AG08396 (cell line): ENCODE measurements at places on chromosomes 1 and 21.
A peak's percentile ranks its signal among the peaks of the same experiment; 100 is the strongest.

DNA sequence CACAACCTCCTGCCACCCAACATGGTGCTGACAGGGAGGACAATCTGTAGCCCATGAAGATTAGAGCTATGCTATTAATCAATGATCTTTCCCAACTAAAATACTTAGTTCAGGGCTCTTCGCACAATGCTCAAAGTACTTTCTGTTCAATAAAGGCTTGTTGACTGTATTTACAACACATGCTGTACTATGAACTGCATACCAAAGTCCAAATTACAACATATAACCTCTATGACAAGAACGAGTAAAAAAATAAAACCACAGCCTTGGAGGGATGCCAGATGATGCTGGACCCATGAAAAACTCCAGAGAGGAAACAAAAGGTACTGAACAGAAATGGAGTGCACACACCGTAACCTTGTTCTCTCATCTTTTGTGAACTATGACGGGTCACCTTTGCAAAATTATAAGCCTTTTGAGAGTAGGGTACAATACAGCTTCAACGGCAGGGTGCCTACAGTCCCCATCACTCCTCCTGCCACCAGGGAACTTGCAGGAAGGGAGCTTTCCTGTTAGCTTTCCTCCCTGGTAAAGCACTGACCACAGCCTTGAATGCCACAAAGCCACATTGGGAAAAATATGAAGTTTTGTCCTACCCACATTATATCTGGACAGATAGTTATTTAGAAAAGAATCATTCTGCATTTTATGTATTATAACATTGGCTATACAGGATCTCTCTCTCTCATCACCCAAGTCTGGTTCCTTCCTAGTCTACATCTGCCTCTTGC lies 175.6 kb downstream of the NRIP1 start:
- no peak for DNase-seq

DNA sequence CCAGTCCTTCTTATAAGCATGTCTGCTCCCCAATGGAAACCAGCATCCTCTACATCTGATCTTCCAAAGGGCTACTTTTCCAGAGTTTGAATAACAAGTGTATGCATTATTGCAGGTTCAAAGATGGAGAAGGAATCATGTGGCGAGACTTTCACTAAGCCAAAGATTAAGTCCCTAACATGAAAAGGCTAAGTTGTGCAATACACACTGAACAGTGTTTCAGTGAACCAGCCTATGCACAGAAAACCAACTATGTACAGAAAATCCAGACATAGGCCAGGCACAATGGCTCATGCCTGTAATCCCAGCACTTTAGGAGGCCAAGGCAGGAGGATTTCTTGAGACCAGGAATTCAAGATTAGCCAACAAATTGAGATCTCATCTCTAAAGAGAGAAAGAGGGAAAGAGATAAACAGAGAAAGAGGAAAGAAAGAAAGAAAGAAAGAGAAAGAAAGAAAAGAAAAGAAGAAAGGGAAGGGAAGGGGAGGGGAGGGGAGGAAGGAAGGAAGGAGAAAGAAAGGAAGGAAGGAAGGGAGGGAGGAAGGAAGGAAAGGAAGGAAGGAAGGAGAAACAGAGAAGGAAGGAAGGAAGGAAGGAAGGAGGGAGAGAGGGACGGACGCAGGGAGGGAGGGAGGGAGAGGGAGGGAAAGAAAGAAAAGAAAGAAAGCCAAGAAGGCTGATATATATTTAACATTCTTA lies 181.7 kb downstream of the LTN1 start:
- no peak for DNase-seq

GRCh38 chr1:180765151-180765550 lies 133.3 kb downstream of the XPR1 start:
- DNase-seq = peak; percentile 4

GRCh38 chr21:27721675-27722074 lies 754.8 kb upstream of the ADAMTS5 start:
- DNase-seq = no peak

- peak; percentile 56 for DNase-seq
These were observed 121.2 kb upstream of the SLC44A3 start for GRCh38 chr1:94698759-94699502.

GRCh38 chr1:219784660-219785381 lies 143.5 kb downstream of the SLC30A10 start:
- no peak for DNase-seq

DNA sequence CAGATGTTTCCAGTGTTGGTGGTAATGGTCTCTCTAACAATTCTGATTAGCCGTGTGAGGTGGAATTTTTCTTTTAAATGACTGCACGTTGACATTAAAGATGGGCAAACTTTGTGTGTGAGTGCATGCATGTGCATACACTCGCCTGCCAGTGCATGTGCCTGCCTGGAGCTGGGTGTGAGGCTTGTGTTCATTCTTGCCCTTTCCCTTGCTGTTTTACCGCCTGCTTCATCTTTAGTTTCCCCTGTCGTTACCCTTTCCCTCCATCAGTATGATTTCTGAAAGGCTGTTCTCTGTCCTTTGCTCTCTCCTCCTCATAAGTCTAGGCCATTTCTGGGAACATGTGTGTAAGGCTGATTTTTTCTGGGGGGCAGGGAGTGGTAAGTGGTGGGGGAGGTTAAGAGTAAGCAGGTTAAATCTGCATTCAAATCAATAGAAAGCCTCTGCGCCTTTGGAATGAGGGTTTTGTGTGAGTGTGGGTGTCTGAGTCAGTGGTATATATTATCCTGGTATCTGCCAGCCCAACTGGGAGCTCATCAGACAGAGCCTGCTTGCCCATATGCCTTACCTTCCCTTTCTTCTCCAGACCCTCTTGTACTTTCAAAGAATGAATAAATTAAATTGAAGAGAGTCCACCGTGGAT lies 112.5 kb downstream of the PBX1 start:
- no peak for DNase-seq

GRCh38 chr21:46552274-46552673 lies 52.6 kb downstream of the S100B start:
- no peak for DNase-seq

DNA sequence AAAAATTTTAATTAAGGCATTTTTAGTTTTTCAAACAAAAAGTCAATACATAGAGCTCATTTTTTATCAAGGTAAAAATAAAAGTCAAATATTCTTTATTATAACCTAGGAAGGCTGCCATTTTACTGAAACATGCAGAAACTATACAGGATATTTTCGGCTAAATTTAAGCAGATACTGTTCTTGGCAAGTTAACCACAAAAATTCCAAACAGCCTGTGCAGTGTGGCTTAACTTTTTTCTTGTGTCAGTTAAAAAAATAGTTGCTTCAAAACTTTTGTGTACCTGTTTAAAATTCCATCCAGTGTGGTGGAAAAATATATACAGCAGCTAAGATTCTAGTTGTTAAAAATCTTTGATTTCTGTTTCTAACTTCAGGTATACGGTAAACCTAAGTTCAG lies 135.0 kb downstream of the ATP5PO start:
- DNase-seq = peak; percentile 22

- no peak for DNase-seq
These were observed 9.9 kb downstream of the TGFBR3 start for GRCh38 chr1:91876040-91876470.

DNA sequence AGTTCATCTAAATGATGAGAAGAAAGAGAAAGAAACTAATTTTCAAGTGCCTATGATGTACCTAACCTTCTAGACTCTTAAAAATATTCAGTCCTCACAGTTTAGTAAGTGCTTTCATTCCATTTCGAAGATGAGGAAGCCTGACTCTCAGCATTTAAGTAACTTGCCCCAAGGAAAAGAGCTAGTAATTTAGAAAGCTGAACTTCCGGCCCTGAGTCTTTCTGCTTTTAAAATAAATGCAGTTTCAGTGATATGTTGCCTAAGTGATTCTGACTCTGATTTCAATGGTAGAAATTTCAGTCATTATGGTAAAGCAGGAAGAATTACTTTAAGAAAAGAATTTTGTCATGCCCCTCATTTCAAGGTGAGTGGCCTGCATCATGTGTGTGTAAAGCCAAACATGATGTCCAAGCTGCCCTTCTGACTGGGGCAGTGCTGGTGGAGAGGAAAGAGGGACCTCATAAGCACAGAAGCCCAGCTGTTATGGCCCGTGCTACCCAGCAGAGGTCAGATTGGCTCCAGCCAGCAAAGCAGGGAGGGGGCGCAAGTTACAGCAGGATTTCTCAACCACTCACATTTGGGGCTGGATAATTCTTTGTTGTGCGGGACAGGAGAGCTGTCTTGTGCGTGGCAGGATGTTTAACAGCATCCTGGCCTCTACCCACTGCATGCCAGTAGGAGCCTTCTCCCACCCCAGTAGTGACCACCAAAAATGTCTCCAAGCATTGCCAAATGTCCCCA lies 10.7 kb downstream of the ATP1A4 start:
- DNase-seq = peak; percentile 29

DNA sequence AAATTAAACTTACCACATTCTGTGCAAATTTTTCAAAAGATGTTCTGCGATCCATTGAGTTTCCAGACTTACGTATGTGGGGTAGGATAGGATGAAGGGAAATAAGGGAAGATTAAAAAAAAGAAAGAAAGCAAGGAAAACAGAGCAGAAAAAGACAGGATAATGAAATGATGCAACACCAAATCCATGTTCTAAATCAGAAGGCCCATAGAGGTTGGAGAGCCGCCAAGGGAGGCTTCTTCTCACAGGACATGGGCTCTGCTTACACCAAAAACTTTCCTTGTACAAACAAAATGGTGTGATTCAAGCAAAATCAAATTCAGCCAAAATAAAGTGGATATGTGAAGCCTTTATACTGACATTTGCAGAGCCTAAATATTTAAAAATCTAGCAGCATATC lies 189.5 kb upstream of the GREM2 start:
- no peak for DNase-seq

DNA sequence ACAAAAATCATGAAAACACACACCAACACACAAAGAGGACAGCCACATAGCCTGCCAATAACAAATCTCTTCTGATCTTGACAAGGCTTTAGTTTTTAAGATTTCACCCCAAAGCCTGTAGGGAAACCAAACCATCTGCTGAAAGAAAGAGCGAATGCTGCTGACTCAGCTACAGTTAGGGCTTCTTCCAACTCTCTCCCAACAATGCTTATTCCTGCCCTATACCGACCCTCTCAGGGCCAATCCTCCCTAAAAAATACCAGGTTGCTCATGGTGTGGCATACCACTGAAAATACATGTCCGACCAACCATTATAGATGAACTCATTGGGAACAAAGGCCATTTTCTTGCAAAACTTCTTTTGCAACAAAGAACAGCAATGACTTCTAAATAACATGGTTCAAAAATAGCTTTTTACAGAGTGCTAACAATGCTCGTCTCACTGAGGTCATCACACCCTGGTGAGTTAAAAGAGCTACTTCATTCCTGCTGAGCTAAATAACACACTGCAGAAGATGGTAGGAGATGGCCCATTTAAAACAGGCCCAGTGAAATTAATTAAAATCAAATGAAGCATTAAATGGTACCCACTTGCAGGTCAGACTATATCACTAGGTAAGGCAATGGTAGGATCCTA lies 86.1 kb downstream of the KIAA0319L start:
- no peak for DNase-seq

- no peak for DNase-seq
These were observed 3.4 kb upstream of the RGS16 start for GRCh38 chr1:182607566-182607965.

DNA sequence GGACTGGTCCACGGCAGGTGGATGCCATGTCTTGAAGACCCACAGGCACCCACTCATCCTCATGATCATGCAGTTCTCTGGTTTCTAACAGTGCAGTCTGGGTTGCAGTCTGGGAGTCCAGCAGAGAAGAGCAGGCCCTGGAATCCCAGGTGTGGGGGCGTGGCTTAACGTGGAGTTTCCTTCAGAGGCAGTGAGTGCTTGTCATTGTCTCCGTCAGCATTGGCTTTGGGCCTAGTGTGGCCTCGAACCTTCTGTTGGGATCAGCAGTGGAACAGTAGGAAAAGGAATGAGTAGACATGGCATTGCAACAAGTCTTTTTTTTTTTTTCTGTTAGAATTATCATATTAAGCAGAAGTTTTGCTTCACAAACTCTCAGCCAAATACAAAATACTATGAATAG lies 12.8 kb downstream of the LGALS8 start:
- DNase-seq = no peak

DNA sequence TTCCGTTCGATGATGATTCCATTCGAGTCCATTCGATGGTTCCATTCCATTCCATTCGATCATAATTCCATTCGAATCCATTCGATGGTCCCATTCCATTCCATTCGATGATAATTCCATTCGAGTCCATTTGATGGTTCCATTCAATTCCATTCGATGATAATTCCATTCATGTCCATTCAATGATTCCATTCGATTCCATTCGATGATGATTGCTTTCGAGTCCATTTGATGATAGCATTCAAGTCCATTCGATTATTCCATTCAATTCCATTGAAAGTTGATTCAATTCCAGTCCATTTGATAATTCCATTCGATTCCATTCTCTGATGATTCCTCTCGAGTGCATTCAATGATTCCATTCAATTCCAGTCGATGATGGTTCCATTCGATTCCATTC lies 3895.3 kb downstream of the SRGAP2C start:
- DNase-seq = no peak

GRCh38 chr1:119958223-119958622 lies 61.9 kb upstream of the ADAM30 start:
- no peak for DNase-seq

DNA sequence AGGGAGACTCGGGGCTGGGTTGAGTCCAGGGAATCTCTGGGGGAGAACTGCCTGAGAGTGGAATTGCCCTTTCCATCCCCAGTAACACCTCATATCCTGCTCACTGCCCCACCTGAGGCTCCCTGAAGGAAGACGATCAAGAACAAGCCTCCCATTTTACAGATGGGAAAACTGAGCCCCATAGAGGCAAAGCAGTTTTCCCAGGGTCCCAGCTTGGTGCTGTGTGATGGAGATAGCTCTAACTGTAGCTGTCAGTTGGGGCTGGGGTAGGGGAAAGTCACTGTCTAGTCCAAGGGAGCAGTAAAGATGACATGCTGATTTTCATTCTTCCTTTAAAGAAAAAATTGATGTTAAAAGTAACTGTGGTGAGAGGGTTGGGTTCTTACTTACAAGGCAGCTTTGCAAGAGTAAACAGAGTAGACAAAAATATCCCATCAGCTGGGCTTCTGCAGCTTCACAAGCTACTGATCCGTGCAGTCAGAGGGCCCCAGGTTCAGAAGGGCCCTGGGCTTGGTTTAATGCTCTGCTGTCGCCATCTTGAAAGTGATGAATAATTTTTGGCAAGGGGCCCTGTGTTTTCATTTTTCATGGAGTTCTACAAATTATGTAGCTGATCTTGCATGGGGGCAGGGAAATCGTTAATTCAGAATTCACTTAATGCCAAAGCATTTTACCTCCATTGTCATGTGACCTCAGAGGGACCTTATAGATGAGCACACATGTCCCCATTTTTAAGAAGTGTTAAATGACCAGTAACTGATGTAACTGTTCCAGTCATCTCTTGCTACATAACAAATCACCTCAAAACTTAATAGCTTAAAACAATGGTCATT lies 17.6 kb upstream of the TNFRSF1B start:
- DNase-seq = no peak

- no peak for DNase-seq
These were observed at the start of gene TMEM79 for GRCh38 chr1:156284112-156284511. TSS of gene TMEM79 (plus strand) at chr1:156284325. CDS start at chr1:156285227, 902 bp downstream.
